ENCODE measurements at places on chromosomes 7 and 10. TPM values are rescaled to one million over a fixed set of nuclear protein-coding genes. Genes with fewer than 3 reads are reported as not detected.

DNA sequence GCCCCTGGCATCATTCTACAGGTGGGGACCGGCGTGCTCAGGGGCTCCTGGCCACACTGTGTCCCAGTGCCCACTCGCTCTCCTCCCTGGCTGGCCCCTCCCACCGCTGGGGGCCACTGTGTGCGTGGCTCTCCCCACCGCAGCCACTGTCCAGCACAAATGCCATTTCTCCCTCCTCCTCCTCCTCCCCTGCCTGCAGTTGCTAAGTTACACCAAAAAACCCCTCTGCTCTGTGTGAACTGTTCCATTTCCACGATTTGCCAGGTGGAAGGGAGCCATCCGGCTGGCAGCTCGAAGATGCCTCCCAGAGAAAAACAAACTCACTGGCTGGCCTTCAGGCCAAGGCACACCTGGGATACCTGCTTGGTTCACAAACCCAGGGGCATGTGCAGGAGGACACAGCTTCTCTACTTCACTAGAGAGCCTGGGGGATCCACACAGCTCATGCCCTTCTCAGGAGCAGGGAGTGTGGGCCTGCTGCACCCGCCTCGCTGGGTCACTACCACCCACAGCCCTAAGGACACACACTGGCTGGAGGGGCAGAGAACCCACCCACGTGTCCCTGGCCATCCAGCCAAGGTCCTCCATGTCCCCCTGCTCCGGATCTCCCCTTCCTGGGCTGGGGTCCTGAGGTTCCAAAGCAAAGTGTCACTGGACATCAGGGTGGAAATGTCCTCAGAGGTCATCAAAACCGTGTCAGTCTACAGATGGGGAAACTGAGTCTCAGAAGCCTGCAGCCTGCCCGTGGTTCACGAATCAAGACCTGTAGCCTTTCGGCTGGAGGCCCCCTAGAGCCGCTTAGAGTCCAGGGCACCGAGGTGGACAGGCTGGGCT is 1.7 kb downstream of the RASGEF1A start:
- DNase-seq: no peak

GRCh38 chr7:12771378-12771877 is 84.0 kb downstream of the ARL4A start:
- no peak for DNase-seq

GRCh38 chr7:88281749-88282148 is 24.9 kb downstream of the STEAP4 start:
- no peak for DNase-seq

GRCh38 chr10:61961278-61961677 is 59.8 kb downstream of the ARID5B start:
- DNase-seq: peak; percentile 65

DNA sequence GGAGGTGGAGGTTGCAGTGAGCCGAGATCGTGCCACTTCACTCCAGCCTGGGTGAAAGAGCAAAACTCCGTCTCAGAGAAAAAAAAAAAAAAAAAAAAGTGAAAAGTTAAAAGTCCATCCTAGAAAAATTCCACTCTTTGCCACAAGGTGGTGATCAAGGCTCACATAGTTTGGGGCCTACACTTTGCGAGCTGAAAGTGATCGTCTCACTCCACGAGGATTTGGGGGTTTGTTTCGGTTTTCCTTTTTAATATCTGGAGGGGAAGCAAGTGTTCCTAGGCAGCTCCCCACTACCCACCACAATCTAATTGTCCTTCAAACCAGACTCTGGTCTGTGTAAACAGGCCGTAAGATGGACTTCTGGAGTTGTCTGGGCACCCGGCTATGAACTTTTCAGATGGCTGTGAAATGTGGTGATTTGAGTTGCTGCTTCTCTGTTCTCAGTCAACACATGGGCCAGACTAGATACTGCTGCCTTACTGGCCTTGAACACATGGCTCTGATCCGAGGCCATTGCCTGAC is 27.1 kb downstream of the PRLHR start:
- peak; percentile 59 for DNase-seq

DNA sequence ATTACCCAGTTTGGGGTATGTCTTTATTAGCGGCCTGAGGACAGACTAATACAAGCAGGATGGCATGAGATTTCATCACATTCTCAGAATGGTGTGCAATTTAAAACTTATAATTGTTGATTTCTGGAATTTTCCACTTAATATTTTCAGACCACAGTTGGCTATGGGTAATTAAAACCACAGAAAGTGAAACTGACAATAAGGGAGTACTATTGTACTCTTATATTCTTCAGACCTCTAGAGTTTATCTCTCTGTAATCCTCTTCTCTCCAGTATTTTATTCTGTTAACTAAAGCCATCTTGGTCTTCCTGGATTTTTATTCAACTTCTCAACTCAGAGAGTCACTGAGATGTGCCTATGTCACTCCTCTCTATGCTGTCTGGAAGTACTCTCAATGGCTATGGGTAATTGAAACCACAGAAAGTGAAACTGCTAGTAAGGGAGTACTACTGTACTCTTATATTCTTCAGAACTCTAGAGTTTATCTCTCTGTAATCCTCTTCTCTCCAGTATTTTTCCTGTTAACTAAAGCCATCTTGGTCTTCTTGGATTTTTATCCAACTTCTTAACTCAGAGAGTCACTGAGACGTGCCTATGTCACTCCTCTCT is 118.3 kb downstream of the PPP1R17 start:
- no peak for DNase-seq

DNA sequence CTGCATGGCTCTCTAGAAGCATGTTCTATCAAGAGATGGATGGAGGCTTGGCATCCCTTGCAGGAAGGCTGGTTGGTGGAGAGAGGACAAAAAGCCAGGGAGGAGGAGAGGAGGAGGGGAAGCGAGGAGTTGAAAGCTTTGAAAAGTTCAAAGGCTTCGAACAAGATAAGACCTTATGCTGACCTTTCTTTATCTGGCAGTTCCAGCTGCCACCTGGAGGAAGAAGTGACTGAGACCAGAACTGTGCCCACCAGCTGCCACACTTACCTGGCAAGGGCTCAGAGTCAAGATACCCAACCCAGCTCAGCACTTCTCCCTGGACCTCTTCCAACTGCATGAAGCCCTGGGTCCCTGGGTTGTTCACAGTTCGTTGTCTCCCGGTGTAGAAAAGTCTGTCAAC is 14.8 kb downstream of the CCL24 start:
- no peak for DNase-seq

DNA sequence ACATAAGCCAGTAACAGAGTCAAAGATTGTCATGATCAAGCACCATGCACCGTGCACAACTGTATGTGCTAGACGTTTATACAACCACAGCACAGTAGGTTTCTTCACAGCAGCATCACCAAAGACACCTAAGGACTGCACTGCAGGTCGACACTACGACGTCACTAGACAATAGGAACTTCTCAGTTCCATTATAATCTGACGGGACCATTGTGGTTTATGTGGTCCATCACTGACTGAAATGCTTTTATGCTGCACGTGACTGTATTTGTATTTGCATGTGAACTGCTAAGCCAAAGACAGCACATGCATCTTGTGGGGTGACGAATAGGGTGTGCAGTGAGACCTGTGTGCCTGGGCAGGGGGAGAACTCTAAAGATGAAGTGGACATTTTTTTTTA is 164.9 kb downstream of the PARD3 start:
- no peak for DNase-seq

The HOXA5 gene
- total RNA-seq: not detected

The CARD11 gene
- total RNA-seq: 68.4 TPM

All from CD8-positive, alpha-beta memory T cell (primary cell).